Head of caudate nucleus (tissue), 42 donors: ENCODE measurements at places on chromosomes 4 and X.
A peak's percentile ranks its signal among the peaks of the same experiment; 100 is the strongest.

GRCh38 chr4:8427761-8428287, 12.7 kb downstream of the ACOX3 start:
- no peak for DNase-seq

GRCh38 chr4:125527681-125528080, 212.9 kb downstream of the FAT4 start:
- no peak for DNase-seq

DNA sequence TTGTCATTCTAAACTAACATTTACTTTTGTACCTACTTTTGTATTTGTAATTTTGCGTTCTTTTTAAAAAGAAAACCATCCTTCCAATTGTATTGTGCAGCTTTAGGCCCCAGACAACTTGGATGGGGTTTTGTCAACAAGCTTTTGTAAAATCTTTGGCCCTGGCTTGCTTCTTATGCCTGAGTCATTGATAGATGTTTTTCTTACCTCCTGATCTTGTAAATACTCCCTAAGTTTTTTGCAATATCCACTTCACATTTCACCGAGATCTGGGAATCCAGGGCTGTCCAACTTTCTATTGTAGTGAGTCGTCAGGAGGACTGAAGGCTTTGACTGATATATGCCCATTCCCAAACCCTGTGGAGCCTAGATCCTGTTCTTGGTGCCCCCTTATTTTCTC, 126.9 kb upstream of the GUCY1A1 start:
- no peak for DNase-seq

GRCh38 chrX:42027367-42028000, 104.1 kb upstream of the CASK start:
- no peak for DNase-seq

GRCh38 chr4:71906096-71906495, 122.2 kb upstream of the GC start:
- DNase-seq = no peak

DNA sequence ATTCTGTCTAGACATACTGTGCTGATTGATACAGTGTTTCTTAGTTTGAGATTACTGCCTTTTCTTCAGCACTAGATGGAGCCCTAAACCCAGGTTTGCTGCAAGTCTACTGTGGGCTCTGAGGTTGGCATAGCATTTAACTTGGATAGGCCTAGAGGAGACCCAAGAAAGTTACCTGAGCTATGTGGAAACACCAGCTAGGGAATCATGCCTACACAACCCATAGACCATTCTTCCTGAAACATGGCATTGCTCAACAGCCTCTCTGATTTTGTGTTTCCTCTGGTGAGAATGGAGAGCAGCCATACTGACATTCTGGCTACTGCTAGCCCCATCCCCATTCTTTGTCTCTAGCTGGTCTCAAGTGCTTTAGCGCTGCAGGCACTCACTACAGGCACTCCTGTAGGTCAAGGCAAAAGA, 287.7 kb upstream of the PCDH18 start:
- no peak for DNase-seq

DNA sequence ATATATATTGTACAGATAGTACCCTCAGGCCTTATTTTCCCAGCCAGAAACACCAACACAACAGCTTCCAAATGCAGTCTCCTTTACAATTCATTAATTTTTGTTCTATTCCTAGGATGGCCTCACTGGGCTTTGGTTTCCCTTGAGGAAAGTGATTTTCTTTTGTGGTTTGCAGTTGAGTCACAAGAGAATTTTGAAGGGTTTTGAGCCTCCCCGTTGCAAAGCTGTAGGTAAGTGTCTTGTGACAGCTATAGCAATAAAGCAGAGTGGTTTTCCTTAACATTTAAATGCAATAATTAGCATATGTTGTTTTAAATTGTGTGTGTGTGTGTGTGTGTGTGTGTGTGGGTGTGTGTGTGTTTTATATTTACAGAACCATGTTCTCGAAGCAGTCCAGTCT, 54.1 kb upstream of the WDR17 start:
- DNase-seq = no peak

- no peak for DNase-seq
Measured at GRCh38 chr4:123283371-123283895, 113.2 kb upstream of the SPRY1 start.

DNA sequence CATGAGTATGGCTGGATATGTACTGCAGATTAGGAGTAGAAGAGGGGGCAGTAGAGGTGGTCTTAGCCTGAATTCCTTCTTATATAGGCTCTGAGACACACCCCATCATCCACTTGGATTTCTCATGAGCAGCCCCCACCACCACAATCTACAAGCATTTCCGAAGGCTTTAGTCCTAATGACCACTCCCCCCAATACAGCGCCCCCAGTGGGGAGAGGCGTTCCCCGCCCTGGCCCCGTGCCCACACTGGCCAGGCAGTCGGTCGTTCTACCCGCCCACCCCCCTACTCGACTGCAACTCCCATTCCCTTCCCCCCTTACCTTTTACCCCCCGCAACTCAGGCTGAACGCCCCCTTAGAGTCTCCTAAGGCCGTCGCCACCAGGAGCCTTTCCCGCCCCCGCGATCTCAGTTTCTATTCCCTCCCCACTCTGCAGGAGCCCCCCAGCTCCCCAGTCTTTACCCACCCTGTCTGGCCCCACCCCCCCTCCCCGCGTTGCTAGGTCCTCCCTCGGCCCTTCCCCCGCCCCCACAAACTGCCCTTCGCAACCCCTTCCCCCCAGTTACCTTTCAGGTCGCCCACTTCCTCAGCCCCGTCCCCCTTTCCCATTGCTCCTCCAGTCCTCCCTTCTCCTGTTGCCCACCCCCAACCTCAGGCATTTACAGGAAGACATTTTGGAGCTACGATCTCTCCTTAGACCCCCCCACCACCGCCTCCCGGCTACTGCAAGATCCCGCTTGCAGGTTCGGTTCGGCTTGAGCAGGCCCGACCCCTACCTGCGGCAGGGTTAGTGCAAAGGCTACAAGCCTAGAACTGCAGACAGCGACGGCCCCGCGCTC, 468 bp downstream of the ZMYM3 start:
- DNase-seq = peak; percentile 30

DNA sequence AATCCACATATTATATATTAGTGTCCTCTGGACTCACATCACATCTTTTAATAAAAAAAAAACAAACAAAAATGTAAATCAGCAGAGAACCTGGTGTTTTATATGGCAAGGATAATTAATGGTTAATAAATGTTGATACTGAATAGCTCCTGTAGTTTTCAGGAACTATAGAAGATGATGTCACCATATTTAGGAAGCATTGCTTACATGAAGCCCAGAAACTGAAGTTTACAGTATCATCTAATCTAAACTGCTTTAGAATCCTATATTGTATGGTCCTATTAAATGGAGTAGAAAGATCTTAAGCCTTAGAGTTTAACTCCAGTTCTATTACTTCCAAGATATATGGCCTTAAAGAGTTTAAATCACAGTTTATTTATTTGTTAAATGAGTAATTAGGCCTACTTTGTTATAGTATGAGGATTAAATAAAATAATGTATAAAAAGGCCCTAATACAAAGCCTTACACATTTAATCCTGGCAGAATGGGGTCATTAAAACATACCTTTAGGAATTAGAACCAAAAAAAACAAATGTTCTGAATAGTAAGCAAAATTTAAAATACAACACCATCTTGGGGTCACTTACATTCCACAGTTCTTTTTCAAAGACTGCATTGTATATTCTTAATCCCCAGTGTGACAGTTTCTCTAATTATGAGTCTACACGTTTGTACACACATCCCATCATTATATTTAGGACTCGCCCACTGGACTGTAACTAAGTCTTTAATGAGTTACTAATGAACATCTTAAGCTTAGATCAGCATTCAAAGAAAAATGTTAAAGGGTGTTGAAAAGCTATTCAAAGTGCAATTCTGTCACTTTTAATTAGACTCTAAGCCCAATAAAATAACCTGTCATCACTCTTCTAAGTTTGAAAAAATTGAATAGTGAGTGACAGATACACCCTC, 305.9 kb downstream of the ADGRL3 start:
- DNase-seq = no peak

DNA sequence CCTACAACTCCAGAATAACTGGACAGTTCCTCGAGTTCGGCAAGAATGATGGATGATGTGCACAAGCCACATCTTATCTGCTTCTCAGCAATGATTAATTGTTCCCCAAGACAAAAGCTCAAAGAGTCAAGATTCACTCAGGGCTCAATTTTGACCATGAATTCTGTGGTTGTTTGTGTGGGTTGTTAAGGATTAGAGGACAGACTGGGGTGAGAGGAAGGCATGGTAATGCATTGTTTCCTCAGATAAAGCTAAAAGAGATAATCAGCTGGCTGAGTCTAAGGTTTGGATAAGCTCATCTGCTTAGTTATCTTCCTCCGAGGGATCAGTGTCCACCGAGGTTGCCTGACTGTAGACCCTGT, 161.0 kb downstream of the CPEB2 start:
- no peak for DNase-seq

DNA sequence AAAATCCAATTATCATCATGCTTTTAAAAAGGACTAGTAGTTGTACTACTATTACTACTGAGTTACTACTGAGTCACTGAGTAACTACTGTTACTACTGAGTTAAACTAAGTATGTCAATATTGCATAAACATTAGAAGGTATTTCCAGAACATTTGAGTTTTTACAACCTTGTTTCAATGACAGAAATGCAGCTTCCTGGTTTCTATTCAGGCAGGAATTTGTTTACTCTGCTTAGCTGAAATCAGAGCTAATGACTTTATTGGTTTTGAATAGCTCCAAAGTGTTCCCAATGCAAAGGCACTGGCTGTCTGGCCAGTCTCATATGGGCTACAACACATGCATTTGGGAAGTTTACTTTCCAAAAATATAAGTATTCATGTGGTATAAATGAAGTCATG, 12.0 kb downstream of the RPS6KA6 start:
- no peak for DNase-seq

DNA sequence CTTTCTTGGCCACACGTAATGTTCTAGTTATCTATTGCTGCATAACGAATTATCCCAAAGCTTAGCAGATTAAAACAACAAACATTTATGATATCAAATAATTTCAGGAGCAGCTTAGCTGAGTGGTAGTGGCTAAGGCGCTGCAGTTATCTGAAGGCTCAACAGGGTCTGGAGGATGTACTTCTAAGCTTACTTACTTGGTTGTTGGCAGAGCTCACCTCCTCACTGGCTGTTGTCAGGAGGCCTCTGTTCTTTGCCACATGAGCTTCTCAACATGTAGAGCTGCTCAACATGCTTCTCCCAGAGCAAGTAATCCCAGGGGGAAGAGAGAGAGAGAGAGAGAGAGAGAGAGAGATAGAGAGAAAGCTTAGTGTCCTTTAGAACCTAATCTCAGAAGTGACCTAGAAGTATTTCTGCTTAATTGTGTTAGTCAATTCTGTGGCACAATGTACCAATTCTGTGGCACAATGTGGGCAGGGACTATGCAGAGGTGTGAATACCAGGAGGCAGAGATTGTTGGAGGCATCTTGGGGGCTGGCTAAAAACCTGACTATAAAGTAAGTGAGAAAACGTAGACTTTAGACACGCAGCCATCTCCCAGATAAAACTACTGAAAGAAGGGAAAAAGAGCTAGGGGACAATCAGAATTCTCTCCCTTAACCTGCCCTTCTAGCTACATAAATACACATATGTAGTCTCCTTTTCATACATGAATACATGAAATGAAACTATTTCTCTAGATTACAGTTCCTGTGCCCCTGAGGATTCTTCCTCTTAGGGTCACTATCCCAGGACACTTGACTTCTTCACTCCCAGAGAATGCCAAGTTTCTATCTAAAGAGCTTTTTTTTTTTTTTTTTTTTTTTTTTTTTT, 40.2 kb downstream of the HOPX start:
- DNase-seq = no peak

GRCh38 chrX:11765449-11765848, 7.4 kb downstream of the MSL3 start:
- DNase-seq = no peak

DNA sequence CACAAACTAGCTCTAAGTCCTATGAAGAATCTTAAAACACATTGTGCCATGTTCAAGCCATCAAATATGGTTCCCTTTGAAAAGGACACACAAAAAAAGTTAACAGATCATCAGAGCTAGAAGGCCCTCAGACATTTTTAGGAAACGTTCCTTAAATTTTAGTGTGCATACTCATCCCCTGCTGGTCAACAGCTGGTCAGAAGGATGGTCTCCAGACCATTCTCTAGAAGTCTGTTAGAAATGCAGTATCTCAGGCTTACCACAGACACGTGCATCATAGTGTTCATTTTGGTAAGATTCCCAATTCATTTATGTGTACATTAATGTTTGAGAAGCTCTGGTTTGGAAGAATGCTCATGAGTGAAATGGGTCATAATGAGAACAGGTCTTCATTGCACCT, 523.1 kb downstream of the INPP4B start:
- no peak for DNase-seq

GRCh38 chrX:19869193-19869592, 18.2 kb downstream of the SH3KBP1 start:
- no peak for DNase-seq

DNA sequence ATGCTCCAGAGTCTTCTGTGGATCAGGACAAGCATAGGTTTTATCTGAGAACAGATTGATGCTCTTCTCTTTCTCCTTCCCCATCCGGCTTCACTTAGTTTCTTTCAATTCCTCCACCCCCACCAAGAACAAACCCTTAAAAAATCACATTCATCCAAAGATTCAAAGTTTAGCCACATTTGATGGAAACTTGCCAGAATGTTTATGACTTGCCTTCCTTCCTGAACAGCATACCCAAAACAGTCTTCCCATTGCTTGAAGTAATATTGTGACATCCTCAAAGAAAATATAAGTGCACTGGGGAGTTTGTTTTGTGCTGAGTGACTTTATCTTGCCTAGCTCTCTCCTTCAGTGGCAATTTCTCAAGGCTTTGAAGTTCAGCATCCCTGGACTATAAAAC, 83.0 kb downstream of the MAGEB17 start:
- DNase-seq = no peak

DNA sequence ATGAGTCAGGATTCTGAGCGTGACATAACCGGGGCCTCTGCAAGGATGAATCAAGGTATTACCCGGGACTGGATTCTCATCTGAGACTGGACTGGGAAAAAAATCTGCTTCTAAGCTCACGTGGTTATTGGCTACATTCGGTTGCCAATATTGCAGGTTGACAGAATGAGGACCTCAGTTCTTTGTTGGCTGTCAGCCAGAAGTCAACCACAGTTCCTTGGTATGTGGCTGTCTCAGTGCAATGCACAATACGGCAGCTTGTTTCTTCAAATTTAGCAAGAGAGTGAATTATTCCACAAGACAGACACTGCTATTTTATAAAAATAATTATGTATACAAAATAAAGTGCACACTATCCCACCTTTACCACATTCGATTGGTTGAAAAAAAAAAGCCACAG, 424.2 kb downstream of the KLHL4 start:
- no peak for DNase-seq

DNA sequence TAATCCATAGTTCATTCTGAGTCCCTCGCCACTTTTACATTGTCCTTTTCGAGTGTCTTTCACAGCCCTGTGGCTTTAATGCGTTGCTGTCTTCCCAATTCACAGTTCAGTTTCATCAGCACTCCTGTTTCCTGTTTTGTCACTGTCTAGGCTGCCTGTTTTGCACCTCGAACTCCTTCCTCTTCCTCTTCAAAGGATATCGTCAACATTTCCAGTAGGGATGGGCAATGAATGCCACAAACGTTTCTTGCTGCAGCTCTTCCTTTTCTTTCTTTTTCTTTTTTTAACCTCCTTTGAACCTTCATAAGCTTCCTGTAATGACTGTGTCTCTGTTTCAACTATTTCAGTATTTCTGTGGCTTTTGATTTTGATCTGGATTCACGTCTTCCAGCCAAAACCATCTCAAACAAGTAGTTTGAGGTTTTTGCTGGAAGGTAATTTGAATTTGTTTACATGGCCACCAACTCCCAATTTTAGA, 105.4 kb downstream of the ANXA3 start:
- DNase-seq = no peak

GRCh38 chr4:58061967-58062366, 951.8 kb upstream of the IGFBP7 start:
- no peak for DNase-seq

- DNase-seq = no peak
Measured at GRCh38 chrX:40998123-40998522, 87.1 kb upstream of the USP9X start.
